Stimulated activated memory B cell treated with anti-CD40 and anti-IgM and Interleukin-4, amounts not matched to agents 10 μg/mL and 1 μg/mL and 100 μg/mL, for 72 hours (primary cell): ENCODE measurements at places on chromosomes 12 and 14.
A peak's percentile ranks its signal among the peaks of the same experiment; 100 is the strongest.

GRCh38 chr14:23370221-23370620 lies 2.4 kb upstream of the IL25 start:
- ATAC-seq = no peak

DNA sequence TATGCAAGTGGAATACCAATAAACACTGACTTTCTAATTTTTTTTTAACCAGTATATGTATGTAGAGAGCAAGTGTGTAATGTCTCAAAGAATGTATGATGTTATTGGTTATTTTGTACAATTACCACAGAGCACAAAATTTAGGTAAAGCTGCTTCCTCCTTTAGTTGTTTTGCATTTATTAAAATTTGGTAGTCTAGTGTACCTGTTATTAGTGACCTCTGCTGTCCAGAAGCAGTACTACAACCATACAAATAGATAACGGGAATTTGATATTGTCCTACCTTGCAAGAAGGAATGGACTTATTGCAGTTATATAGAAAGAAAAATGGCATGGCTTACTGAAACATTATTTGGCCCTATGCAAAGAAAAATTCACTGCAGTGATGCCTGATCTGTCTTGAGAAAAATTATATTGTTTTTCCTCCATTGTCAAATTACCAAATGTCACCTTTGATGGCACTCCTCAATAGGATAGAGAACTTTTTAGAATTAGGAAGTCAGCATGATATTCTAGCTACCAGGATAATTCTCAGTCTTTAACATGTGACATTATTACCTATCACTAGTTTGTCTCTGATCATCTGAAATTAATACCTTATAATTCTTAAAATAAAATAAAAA lies 153.9 kb upstream of the RMST start:
- ATAC-seq = no peak

DNA sequence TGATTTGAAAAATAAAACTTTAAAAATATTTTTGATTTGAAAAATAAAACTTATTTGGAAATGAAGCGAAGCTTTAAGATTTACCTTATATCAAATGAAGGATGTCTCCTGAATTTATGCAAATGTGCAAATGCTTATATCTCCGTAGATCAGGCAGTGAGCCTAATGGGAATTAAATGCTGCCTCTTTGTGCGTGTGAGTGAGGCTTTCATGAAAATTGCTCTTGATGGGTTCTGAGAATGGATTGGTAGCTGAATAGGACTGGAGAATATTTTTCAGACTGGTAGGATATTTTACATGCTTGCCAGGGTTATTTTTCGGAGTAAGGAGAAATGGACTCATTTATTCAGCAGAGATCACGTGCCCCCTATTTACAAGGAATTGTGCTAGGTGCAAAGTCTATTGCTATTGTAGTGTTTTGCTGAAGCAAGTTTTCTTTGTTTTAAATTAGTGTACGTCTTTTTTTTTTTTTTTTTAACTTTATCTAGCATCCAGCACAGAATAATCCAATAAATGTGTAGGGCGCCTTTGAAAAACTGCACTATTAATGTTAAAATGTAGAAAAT lies 2.4 kb downstream of the VRK1 start:
- ATAC-seq = no peak

- no peak for ATAC-seq
Measured at GRCh38 chr12:31629756-31630732, 29.4 kb upstream of the ETFBKMT start.

DNA sequence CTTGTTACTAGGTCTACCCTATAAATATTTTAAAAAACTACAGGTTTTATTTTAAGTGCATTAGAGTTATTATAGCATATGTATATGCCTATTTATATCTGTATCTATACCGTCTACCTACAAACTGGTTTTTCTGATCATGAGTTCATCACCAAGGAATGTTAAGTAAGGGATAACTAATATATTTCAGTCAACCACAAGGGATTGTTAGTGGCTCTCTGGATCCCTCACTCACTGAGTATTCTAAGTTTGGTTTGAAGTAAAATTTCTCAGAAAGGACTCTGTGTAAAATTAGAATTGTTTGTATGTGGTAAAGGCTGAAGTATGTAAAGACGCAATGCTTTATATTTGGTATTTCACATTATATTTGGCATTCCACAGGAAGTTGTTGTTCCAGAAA lies 4.8 kb downstream of the EPYC start:
- ATAC-seq = no peak

DNA sequence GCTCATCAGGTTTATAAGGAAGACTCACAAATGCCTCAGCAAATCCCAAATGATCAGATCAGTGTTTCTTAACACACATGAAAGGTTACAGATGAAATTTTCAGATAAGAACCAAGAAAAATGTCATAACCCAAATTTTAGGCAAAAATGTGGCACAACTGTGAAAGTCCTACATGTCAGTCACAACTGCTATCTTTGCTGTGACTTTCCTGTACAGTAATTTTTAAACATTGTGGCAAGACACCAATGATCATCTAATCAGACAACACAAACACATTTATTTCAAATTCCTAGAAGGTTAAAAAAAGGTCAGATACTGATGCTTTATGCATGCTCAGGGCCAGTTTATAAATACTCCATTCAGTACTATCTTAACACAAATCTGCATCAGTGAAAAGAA lies 31.1 kb downstream of the NUDT4 start:
- no peak for ATAC-seq

DNA sequence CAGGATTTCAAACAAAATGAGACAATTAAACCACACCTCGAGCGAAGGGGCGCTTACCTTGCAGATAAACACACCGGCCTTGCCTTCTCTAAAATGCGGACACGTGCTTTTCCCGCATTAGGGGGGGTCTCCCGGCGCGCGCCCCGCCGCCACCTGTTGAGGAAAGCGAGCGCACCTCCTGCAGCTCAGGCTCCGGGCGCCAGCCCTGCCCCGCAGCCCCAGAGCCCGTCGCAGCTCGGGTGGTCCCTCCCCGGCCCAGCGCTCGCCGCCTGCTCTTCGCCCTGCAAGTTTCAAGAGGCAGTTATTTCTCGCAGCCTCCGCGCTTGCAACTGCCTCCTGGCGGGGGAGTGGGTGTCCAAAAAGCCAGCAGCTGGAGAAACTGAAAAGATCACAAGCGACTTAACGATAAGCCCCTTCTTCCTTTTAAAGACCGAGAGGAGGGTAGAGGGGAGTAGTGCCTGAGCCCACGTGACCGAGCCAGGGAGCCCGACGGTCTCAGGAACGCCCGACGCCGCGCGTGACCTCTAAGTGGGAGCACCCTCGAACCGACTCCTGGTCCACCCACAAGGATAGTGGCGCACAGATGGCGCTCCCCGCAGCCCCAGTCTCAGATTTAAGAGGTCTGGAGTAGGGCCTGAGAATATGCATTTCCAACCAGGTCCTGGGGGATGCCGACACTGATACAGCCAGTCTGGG lies at the start of gene ESR2:
TSS of gene ESR2 (minus strand) at position 396 of the 696 bp plus-strand sequence. CDS start 11,386 bp downstream, outside the sequence.
- ATAC-seq = peak; percentile 76

DNA sequence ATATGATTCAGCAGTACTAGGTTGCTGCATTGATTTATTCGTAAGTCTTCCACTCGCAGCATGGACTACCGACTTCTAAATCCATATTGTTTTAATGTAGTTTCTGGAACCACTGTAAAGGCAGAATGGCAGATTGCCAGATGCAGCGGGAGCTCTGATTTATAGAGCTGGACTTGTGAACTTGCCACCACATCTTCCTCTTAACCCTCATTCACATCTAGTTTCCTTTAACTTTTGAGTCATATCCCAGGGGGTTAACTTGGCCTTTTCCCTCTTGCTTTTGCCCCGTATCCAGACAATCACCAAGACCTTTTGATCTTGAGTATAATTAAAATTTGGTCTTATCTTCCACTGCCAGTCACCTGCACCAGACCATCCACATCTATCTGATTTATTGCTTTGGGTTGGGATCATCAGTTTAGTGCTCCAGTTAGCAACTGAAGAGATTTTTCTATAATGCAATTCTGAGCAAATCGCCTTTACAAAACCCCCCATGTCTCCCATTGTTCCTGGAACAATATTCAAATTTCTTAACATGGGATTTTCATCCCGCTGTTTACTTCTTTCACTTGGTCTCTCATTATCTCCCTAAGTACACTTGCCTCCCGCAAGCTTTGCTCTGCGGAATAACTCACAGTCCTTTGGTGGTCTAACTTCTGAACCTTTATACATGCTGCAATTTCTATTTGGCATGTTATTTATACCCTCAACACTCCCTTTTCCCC lies 130.5 kb downstream of the ACSS3 start:
- no peak for ATAC-seq

DNA sequence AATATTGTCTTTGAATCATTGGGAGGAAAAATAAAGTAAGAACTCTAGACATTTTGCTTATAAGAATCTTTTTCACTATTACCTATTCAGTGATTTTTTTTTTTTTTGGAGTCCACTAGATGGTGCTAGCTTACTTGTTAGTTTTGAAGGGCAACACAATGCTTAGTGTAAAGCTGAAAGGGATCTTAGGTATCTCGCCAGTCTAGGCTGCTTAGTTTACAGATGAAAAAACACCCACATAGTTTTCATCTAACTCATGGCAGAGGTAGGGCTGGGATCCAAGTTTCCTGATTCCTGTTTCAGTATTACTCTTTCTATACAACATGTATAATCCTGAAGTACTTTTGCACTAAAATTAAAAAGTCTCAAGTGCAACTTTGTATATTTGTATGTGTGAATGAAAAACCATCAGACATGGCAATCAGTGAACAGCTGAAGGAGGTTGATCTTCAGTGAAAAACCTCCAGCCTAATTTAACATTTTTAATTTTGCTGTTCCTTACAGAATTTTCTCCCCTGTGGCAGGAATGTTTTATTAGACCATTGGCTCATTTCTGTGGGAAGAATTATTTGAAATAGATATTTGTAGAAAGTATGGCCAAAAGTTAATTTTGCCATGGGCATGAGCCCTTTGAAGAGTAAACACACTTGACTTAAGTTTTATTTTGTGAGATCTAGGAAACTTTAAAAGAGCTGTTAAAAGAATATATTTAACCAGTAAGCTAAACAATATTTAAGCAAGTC lies 40.7 kb downstream of the LRRIQ1 start:
- peak; percentile 43 for ATAC-seq

GRCh38 chr14:24059841-24060388 lies 8.1 kb downstream of the CARMIL3 start:
- ATAC-seq = no peak

GRCh38 chr14:81464253-81465002 lies 64.3 kb upstream of the STON2 start:
- ATAC-seq = peak; percentile 64

DNA sequence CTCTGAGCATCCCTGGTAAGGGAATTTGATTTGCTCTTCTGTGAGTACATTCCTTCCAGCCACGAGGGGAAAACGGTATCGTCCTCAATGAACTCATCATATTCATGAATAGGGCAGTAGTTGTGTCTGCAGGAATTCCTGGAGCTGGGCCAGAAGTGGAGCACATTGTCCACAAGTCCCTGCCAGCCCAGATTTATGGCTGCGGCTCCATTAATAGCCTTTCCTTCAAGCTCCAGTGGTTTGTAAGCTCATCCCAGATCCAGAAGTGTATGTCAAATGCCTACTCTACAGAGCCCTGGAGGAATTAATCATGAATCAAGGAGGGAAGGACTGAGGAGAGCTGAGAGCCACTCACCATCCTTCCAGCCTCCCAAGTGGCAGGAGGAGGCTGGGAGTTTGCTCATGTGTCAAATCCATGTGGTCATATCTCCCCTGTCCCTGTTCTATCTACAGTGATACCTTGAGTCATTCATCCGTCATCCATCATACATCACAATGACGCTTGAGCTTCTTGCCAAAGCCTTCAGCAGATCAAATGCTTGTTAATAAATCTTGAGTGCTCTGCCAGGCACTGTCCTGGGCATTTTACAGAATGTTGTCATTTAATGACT lies 65.5 kb downstream of the SVOP start:
- no peak for ATAC-seq

DNA sequence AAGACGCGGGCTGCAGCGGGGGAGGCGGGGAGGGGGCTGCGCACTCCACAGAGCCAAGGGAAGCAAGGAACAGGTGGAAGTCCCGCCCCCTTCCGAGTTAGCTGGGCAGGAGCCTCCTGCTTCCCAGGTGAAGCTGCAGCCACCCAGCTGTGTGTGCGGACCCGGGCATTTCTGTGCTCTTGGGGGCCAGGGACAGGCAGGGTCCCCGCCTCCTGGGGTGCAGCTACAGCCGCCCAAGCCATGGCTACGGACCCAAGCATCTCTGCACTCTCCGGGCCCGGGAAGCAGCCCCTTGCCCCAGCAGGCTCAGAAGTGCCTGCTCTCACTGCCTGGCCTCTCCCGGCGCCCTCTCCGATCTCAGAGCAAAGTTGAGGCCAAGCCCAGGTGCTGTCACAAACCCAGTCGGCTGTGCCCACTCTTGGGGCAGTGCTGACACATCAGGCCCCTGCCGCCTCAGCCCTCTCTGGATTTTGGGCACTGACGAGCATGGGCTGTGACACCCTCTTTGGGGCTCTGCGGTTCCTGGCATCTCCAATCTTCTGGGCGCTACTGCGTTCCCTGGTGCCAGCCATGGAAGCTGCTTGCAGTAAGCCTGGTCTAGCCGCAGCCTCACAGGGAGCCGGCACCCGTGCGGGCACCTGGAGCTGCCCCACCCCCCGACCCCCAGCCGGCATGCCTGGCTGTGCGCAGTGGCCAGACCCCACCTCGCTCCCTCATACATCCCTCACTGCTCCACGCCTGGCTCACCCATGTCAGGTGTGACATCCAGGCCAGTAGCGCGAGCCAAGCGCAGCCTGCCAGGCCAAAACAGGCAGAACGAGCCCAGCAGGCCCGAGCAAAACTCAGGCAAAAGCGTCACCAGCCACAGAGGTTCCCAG lies 8.5 kb upstream of the MGAT4C start:
- peak; percentile 47 for ATAC-seq

DNA sequence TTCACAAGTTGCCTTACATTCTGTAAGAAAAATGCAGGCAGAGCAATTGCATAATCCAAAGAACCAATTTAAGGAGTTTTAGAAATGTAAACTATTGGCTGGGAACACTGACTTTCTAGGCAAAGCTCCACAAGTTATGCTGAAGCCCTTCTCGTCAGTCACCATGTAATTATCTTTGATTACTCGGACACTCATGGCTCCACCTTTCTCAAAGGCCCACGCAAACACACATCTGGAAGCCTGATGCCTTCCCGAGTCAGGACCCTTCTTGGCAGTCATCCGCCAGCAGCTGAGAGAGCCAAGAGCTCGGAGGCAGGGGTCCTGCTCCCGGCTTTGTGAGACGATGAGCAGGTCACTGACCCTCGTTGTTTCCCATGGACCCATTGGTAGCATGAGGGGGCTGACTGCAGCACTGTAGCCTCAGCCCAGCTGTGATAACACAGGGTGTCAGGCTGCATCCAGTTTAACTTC lies 202.2 kb downstream of the TMEM132D start:
- ATAC-seq = no peak

DNA sequence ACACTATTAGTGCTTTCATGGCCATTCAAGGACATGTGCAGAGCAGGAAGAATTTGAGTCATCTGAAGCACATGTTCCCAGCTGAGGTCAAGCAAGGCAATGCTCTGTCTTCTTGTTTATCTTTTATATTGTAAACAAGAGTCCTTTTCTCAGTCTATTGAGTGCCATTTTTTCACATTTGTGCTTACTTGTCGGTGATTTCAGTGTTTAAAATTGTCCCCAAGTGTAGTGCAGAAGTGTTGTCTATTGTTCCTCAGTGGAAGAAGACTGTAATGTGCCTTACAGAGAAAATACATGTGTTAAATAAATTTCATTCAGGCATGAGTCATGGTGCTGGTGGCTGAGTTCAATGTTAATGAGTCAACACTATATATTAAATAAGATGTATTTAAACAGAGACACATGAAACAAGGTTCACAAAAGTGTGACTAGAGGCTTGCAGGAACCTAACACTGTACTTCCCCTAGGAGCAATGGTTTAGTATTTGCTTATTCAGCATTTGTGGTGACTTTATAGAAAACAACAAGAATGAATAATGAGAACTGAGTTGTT lies 391.1 kb downstream of the LRIG3 start:
- no peak for ATAC-seq

GRCh38 chr12:41074473-41074769 lies 113.7 kb upstream of the PDZRN4 start:
- no peak for ATAC-seq
